Lung (tissue), 17 donors: ENCODE measurements at places on chromosomes 16 and 17. TPM values are rescaled to one million over a fixed set of nuclear protein-coding genes. Genes with fewer than 3 reads are reported as not detected.

Gene BCL6B
- 55.6 TPM for total RNA-seq

- no peak for DNase-seq
Observed at GRCh38 chr16:65975049-65975708, 391.3 kb upstream of the CDH5 start.

DNA sequence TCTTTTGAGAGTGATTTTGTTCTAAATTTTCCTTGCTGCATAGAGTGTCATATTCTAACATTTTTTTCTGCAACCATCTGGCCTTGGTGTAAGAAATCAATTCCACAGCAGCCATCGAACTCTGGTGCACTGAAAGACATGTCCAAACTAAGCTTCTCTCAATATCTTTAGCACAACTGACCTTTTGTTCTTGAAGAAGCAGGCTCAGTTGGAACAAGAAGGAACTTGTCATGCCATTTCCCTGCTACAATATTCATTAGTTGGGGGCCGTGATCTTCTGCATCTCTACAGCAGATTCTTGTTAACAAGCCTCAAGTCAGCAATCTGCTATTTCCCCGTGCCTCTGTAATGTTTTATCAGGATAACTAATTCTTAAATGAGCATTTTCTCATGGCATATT, 1305.6 kb downstream of the CDH11 start:
- DNase-seq: no peak

- no peak for DNase-seq
Observed at GRCh38 chr16:20626966-20627365, 50.8 kb upstream of the ACSM2B start.

GRCh38 chr16:630815-631405, at the start of gene WFIKKN1:
Gene WFIKKN1 (plus strand): TSS chr16:630985. CDS start chr16:631254, 269 bp downstream.
- peak; percentile 32 for DNase-seq
